ENCODE measurements at places on chromosomes 4 and X. TPM values are rescaled to one million over a fixed set of nuclear protein-coding genes. Genes with fewer than 3 reads are reported as not detected.

DNA sequence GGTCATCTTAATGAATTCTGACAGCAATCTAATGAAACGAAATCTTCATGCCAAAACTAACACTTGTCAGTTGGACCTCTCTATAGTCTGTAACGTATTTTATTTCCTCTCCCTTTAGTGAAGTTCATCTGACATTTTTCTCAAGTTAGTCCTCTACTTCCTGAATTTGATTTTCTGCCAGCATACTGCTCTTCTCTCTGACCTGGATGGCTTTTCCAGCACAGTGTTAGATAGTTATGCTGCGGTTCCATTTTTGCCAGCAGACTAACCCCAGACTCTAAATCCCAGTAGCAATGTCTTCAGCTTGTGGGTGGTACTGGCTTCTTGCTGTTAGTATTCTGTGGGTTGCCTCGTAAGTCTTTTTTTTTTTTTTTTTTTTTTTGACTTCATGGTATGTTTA is 146.7 kb upstream of the VEGFC start:
- no peak for DNase-seq

DNA sequence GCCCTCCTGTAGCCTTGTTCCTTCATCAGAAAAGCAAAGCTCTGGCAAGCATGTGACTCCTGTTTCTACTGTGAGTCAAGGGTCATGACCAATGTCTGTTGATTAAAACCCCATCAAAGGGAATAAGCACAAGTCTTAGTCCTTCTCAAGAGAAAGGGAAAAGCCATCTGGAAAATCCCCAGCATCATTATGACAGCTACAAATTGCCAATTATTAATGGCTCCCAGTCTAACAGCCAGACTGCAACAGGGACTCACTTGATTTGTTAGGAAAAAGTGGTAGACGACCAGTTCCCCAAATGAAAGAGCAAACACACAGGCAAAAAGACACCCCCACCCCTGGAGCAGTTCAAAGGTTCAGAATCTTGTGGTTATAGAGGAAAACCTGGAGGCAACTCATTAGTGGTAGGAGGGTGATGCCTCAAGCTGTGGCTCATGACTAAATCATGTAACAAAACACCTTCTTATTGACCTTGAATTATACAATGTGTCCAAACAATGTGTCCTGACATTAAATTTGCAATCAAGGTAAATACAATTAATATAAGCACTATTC is 315.7 kb downstream of the HNRNPD start:
- no peak for DNase-seq

GRCh38 chr4:7197910-7198309 is 5.6 kb downstream of the SORCS2 start:
- no peak for DNase-seq

Gene GAGE2A
- not detected for total RNA-seq

GRCh38 chrX:132940727-132941327 is 17.6 kb downstream of the HS6ST2 start:
- no peak for DNase-seq

DNA sequence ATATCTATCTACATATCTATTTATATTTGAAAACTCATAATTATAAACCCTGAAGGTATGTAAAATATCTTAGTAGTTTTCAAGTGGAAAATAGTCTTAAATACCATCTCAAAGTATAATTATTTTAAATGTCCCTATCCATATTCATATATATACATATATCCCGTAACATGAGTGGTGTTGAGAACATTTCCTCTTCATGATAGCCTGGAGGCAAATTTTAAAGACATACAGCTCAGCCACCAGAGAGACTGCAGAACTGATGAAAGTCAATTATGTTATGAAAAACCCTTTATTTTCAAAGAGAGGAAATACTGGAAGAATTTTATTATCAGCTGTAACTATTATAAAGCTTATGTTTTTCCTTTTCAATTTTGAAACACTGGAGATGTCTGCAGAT is 1806.7 kb upstream of the PCDH7 start:
- no peak for DNase-seq

- no peak for DNase-seq
These were observed 8.8 kb downstream of the DIPK2B start for GRCh38 chrX:45191820-45192409.
